H1 (cell line): ENCODE measurements at places on chromosomes 4 and X. TPM values are rescaled to one million over a fixed set of nuclear protein-coding genes. Genes with fewer than 3 reads are reported as not detected.

DNA sequence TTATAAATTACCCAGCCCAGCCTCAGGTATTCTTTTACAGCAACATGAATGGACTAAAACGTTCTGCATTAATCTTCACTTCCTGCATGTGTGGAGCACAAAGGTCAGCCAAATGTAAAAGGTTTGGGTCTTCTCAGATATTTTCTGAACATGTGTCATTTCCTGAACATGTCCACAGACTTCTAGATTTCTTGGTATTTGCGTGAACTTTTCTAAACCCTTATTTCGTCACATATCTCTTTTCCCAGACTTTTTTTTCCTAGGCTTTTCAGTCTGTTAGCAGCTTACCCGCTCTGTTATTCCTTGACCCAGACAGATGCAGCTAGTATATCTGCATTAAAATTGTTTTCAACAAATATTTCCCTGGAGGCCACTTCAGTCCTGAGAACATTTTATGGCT is 57.3 kb upstream of the USP51 start:
- H3K36me3 ChIP-seq: no peaks in the 10 kb centered on the region
- DNase-seq: no peak
- H3K27me3 ChIP-seq: no peaks in the 10 kb centered on the region
- H3K27ac ChIP-seq: no peak overlapping the region

DEFB131A gene
- total RNA-seq: not detected in 2 replicates

- DNase-seq: no peak
- H3K36me3 ChIP-seq: no peaks in the 10 kb centered on the region
- H3K4me1 ChIP-seq: no peaks in the 10 kb centered on the region
- no peak overlapping the region for H3K27ac ChIP-seq
- H3K4me3 ChIP-seq: no peak overlapping the region
- H3K27me3 ChIP-seq: peaks cover 2% of the 10 kb centered on the region
Observed at GRCh38 chr4:26682436-26682835, 98.6 kb downstream of the TBC1D19 start.

SOX3 gene
- total RNA-seq: 38.9 and 41.0 TPM in 2 replicates

CFAP99 gene
- total RNA-seq: not detected in 2 replicates

GRCh38 chr4:139988863-139989765 is 164.9 kb downstream of the MAML3 start:
- peaks cover 9% of the 10 kb centered on the region for H3K4me1 ChIP-seq
- no peak for DNase-seq
- no peaks in the 10 kb centered on the region for H3K36me3 ChIP-seq
- no peak overlapping the region for H3K27ac ChIP-seq

CENPI gene
- total RNA-seq: 20.8 and 22.5 TPM in 2 replicates

- H3K27ac ChIP-seq: no peak overlapping the region
- no peaks in the 10 kb centered on the region for H3K4me1 ChIP-seq
- no peaks in the 10 kb centered on the region for H3K36me3 ChIP-seq
- no peak for DNase-seq
- H3K27me3 ChIP-seq: no peaks in the 10 kb centered on the region
Observed at GRCh38 chr4:44145868-44146267, 302.7 kb downstream of the KCTD8 start.

DNA sequence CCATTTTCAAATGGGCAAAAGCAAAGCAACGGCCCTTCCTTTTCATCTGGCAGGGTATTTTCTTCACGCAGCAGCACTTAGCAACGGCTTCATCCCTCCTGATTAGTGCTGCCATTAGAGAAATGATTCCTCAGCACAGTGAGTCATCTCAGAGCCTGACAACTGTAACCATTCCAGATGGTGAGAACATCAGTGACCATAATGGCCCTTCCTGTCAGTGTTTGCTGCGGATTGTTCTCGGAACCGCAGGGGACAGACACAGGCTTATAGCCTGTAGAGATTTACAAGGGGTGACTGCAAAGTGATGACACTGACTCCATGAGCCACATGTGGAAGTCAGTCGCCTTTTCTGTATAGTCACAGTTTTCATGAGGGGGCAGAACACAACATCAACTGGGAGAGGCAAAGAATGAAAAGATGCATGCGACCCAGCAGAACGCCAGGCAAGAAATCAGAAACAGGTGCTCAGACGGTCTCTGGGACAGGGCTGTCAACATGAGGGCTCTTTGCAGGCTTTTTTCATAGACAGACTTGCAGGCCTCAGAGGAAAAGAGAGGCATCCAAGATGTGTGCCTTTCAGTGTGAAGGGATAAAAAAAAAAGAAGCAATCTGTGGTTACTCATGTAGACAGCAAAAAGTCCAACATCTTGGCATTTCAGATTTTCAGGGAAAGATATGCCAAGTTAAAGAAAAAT is 69.9 kb upstream of the FBXW7 start:
- no peaks in the 10 kb centered on the region for H3K27me3 ChIP-seq
- no peaks in the 10 kb centered on the region for H3K36me3 ChIP-seq
- DNase-seq: no peak
- no peak overlapping the region for H3K27ac ChIP-seq

- H3K36me3 ChIP-seq: no peaks in the 10 kb centered on the region
- H3K4me1 ChIP-seq: no peaks in the 10 kb centered on the region; the same call in 1 of the 2 replicates
- H3K4me3 ChIP-seq: no peak overlapping the region
- no peaks in the 10 kb centered on the region for H3K27me3 ChIP-seq
- no peak for DNase-seq
- H3K27ac ChIP-seq: no peak overlapping the region
Observed at GRCh38 chr4:177232473-177232872, 77.2 kb upstream of the NEIL3 start.

- H3K36me3 ChIP-seq: no peaks in the 10 kb centered on the region
- H3K4me1 ChIP-seq: no peaks in the 10 kb centered on the region
- no peaks in the 10 kb centered on the region for H3K27me3 ChIP-seq
- no peak for DNase-seq
Observed at GRCh38 chr4:53558065-53558801, 33.1 kb downstream of the LNX1 start.

- H3K27me3 ChIP-seq: no peaks in the 10 kb centered on the region
- H3K36me3 ChIP-seq: peaks cover 16% of the 10 kb centered on the region
- H3K4me1 ChIP-seq: no peaks in the 10 kb centered on the region
- no peak overlapping the region for H3K4me3 ChIP-seq
Observed at GRCh38 chr4:3177905-3178304, 71.1 kb upstream of the MSANTD1 start.

PHEX gene
- total RNA-seq: 0.11 and 0.15 TPM in 2 replicates

EDA gene
- total RNA-seq: 10.1 and 10.5 TPM in 2 replicates

DNA sequence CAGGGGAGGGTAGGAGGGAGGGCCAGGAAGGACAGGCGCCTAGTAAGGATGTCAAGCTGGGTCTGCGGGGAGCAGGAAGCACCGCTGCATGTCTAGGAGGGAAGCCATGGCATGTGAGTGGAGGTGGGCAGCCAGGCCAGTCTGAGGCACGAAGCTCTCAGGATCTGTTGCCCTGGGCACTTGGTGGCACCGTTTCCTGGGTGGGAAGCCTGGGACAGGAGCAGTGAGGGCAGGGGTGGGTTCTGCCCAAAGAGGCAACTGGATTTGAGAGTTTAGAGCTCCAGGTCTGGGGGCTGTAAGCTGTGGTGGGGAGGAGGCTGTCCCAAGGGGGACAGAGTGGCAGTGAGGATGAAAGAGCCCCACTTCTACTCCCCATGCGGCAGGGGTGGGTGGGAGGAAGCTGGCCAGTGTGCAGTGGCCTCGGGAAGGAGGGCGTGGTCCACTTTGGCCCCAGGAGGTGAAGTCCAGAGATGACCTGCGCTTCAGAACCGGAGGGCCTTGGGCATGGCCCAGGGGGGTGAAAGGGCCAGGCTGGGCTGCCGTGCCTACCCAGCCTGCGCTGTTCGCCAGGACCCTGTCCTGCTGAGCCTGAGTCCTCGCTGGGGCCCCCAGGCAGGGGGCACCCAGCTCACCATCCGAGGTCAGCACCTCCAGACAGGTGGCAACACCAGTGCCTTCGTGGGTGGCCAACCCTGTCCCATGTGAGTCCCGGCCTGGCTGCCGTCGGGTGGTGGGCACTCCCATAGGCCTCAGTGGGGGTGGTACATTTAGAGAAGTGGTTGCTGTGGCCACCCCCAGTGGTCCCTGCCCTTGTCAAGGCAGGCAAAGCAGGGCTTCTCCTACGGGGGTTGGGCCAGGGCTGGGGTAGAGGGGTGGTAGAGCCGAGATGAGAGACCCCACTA is 8.3 kb upstream of the SRPK3 start:
- no peak overlapping the region for H3K27ac ChIP-seq
- no peaks in the 10 kb centered on the region for H3K36me3 ChIP-seq
- H3K27me3 ChIP-seq: no peaks in the 10 kb centered on the region
- no peak for DNase-seq
- no peaks in the 10 kb centered on the region for H3K4me1 ChIP-seq

CHM gene
- 14.8 and 15.5 TPM in 2 replicates for total RNA-seq

GRCh38 chrX:110743679-110744340 is 51.8 kb downstream of the CHRDL1 start:
- no peak for DNase-seq
- H3K27me3 ChIP-seq: no peaks in the 10 kb centered on the region
- no peak overlapping the region for H3K4me3 ChIP-seq
- no peaks in the 10 kb centered on the region for H3K4me1 ChIP-seq

DNA sequence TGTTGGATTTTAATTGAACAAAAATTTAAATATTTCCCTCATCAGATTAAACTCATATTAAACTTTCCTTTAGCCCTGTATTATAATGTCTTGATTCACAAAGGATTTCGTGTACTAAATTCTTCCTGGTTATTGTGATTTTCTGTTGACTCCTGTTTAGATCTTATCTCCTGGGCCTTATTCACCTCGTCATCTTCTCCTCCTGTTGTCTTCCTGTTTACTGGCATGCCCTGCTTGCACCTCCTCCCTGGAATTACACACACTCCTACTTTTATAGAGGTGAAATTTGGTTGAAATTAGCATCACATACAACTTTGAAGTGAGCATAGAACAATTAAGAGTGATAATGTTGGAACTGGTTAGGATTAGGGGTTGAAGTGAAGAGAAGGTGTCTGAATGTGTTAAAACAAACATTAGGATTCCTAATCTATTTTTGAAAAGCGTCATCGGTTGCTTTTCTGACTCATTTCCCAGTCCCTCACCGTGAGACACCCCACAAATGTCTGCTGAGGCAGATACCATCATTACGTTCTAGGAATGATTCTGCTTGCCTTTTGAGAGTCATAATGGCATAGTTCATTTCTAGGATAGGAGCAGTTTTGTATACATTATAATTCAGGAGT is 32.5 kb downstream of the TLL1 start:
- no peaks in the 10 kb centered on the region for H3K27me3 ChIP-seq
- H3K27ac ChIP-seq: no peak overlapping the region
- H3K4me1 ChIP-seq: no peaks in the 10 kb centered on the region
- no peak for DNase-seq

GRCh38 chrX:15856636-15857035 is 2.0 kb upstream of the AP1S2 start:
- no peak overlapping the region for H3K4me3 ChIP-seq
- no peaks in the 10 kb centered on the region for H3K27me3 ChIP-seq
- peaks cover 21% of the 10 kb centered on the region; the same call in 1 of the 2 replicates for H3K36me3 ChIP-seq

DNA sequence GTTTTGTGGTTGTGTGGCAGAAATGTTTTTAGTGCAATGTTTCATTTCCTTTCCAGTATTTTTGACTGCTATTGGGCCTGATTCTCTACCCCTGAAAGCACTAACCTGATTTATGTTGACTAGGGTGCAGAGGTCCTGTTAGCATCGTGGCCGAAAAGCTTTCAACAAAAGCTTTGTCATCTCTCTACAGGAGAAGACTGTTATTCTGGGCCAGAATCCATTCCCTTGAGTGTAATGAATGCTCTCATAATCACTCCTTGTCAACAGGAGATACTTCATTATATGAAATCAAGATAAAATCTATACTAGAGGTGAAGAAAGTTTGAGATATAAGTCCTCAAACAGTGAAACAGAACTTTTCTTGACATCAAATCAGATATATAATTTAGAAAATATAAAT is 195.5 kb downstream of the ZNF330 start:
- no peak overlapping the region for H3K27ac ChIP-seq
- H3K36me3 ChIP-seq: no peaks in the 10 kb centered on the region
- H3K4me3 ChIP-seq: no peak overlapping the region
- DNase-seq: no peak

- no peak overlapping the region for H3K27ac ChIP-seq
- no peak overlapping the region for H3K4me3 ChIP-seq
- H3K36me3 ChIP-seq: no peaks in the 10 kb centered on the region
- H3K27me3 ChIP-seq: no peaks in the 10 kb centered on the region
Observed at GRCh38 chrX:42678133-42678532, 99.8 kb downstream of the PPP1R2C start.

- no peaks in the 10 kb centered on the region for H3K27me3 ChIP-seq
- H3K4me3 ChIP-seq: no peak overlapping the region
- H3K27ac ChIP-seq: no peak overlapping the region
- no peak for DNase-seq
- no peaks in the 10 kb centered on the region for H3K4me1 ChIP-seq
Observed at GRCh38 chr4:38531141-38531727, 132.8 kb upstream of the KLF3 start.

DNA sequence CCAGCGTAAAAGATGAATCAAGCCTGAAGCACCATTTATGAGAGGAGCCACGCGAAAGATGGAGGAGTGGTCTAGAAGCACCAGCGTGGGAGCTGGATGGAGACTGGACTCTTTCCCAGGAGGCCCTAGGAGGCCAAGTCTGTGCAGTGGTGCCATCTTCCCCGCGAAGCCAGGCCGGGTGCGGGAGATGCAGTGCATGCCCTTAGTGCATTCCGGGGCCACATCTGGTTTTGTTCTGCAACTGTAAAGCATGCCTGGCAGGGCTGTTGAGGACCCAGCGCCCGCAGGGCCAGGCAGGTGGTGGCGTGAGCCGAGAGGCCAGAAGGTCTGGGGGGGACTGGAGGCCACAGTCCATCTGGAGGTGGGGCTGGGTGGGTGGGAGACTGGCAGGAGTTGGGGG is 78.6 kb upstream of the ADRA2C start:
- no peak for DNase-seq
- no peak overlapping the region for H3K4me3 ChIP-seq
- H3K27me3 ChIP-seq: no peaks in the 10 kb centered on the region
- H3K27ac ChIP-seq: no peak overlapping the region

DNA sequence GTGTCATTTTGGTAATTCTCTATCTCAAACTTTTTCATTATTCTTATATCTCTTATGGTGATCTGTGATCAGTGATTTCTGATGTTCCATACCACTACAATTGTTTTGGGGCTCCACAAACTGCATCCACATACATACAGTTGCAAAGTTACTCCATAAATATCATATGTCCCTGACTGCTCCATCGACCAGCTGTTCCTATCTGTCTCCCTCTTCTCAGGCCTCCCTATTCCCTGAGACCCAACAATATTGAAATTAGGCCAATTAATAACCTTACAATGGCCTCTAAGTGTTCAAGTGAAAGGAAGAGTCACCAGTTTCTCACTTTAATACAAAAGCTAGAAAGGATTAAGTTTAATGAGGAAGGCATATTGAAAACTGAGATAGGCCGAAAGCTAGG is 108.7 kb downstream of the ANAPC10 start:
- no peaks in the 10 kb centered on the region for H3K4me1 ChIP-seq
- no peak for DNase-seq
- no peak overlapping the region for H3K27ac ChIP-seq
- H3K27me3 ChIP-seq: no peaks in the 10 kb centered on the region

DNA sequence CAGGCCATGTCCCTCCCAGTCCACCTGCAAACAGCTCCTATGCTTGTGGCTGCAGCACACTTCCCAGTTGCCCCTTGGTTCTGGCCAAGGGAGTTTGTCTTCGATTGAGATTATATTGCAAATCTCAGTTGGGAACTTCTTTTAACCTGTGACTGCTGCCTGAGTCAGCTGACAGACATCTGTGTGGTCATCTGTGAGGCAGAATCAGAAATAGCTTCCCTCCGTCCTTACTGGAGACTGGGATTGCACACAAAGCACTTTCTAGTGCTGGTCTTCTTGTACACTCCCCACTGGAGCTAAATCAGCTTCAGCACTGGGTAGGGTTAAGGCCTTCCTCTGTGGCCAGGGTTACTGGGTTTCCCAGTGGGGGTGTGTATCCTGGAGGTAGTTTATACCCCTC is 34.3 kb downstream of the ZNF330 start:
- H3K4me1 ChIP-seq: no peaks in the 10 kb centered on the region
- H3K4me3 ChIP-seq: no peak overlapping the region
- no peaks in the 10 kb centered on the region for H3K36me3 ChIP-seq
- no peak overlapping the region for H3K27ac ChIP-seq
- no peaks in the 10 kb centered on the region for H3K27me3 ChIP-seq
